ENCODE measurements at places on chromosomes 5 and 9. TPM values are rescaled to one million over a fixed set of nuclear protein-coding genes. Genes with fewer than 3 reads are reported as not detected.

Gene LNPEP
- total RNA-seq: 16.2 TPM

Gene PRRX2
- not detected for total RNA-seq

DNA sequence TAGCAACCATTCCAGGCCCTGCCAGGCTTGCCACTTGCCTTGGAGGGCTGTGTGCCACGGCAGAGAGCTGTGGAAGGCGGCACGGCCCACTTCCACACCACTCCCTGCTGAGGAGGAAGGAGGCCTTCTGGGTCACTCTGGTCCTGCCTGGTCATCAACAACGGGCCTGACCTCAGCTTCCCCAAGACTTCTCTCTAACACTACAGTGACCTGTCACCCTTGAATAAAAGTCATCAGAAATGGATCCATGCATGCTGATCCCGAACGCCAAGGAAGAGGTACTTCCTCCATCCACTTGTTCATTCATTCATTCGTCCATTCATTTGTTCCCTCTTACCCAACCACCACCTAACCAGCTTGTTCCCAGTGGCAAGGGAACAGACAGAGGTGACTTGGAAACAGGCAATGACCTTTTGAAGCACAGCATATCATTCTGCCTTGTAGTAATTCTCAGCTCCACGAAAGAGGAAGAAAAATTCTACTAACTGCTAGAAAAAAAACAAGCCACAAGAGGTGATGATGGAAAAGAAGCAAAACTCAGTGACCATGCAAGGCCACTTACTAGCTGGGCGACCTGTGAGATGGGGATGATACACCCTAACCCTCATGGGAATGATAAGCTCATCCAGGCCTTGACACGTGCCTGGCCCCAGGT lies 58.6 kb downstream of the STK10 start:
- DNase-seq: no peak

- peak; percentile 45 for DNase-seq
Measured at GRCh38 chr9:97109194-97109811, 70.4 kb upstream of the CTSV start.

GRCh38 chr5:124583469-124584350 lies 162.7 kb downstream of the ZNF608 start:
- DNase-seq: peak; percentile 89

DNA sequence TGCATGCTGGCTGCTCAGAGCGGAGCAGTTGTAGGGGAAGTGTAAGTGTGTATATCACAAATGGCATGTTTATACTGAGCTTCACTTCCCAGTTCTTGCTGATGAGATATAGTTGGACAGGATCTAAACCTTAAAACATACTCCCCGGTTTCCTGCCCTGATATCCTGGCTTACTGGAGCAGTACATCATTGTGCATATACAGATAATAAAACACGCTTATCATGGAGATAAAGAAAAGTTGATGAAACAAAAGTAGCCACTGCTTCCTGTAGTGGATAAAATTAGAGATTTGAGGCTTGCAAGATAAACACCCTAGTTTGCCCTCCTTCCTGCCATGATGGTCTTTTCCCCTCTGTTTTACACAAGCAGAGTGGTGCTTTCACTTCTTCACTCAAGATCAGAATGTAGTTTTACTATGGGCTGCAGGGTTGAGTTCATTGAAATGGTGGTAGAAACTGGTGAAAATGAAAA lies 15.0 kb downstream of the NPR3 start:
- DNase-seq: no peak

GRCh38 chr5:77358255-77359205 lies 133.6 kb downstream of the WDR41 start:
- no peak for DNase-seq

DNA sequence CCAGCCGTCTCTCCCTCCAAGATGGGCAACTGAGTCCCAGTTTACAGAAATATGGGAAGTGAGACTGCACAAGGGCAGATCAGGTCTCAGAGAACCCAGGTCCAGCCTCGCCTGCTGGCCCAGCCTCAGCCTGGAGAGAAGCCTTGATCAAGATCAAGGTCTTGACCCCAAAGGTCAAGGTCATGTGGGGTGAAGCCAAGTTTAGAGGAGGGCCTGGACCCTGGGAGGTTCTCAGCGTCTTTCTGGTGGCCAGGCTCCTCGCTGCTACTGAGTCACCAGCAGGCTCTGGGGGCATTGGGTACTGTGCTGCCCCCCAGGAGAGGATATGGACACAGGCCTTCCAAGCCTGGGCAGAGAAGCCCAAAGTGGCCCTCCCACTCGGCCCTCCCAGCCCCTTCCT lies 8.8 kb downstream of the IPPK start:
- DNase-seq: no peak

- peak; percentile 82 for DNase-seq
Measured at GRCh38 chr9:83130541-83130940, 67.6 kb upstream of the RASEF start.

GRCh38 chr9:5586391-5586802 lies 42.5 kb upstream of the RIC1 start:
- DNase-seq: peak; percentile 23

GRCh38 chr5:82784521-82784920 lies 292.7 kb downstream of the TMEM167A start:
- peak; percentile 62 for DNase-seq
